ENCODE measurements at places on chromosomes 1 and 21.

GRCh38 chr1:55399346-55399745 lies 184.2 kb upstream of the USP24 start:
- DNase-seq, result no peak

GRCh38 chr1:76480827-76481226 lies 386.5 kb upstream of the ST6GALNAC5 start:
- no peak for DNase-seq

DNA sequence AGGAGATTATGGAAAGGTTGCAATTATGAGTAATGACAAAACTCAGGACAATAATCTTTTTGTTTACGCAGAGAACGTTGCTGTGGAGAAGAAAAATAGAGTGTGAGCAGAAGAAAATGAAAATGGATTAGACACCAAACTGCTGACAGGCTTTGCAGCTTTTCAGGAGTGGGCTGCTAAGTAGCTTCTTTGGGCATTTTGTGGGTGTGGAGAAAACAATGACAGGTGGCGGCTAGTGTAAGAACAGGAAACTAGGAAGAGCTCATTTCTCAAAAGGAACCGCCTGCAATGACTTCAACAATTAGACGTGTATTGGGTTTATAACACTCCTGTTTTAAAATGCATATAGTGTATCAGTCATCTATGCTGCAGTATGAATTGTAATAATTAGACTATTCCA lies 18.3 kb upstream of the PALMD start:
- DNase-seq, result no peak

DNA sequence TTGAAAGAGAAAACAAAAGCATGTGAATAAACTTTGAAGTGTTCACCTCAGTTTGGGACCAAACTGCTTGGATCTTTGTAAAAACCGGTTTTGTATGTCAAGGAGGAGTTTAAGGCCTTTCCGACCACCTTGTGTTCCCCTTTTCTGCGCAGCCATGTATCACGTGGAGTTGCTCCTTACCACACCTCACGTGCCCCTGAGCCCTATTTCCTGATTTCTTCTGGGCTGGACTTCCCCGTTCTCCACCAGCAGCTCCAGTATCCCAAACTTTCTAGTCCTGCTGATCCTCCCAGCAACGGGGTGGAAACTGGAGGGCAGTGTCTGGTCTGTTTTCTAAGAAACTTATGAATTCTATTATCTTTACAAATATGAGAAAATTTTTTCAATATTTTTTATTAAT lies 1.6 kb upstream of the SH3D21 start:
- no peak for DNase-seq

- no peak for DNase-seq
Measured at GRCh38 chr1:8409606-8410005, 91.7 kb downstream of the SLC45A1 start.

DNA sequence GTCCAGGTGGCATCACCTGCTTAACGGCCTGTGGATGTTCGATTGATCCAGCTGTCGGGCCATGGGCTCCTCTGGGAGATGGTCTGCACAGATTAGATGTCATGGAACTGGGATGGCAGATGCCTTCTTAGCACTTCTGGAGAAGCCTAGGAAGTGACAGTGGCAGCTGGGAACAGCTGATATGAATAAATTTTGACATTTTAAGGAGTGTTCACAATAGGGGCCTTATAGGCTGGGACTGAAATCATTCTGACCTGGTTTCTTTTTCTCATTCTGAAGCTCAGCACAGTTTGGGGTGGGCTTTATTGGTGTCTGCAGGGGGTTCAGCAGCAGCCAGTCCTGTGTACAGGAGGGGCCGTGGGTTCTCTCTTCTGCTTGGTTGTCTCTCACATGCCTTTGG lies 175.3 kb downstream of the CACNA1E start:
- no peak for DNase-seq

- DNase-seq, result peak; percentile 21
Measured at GRCh38 chr21:36134803-36135390, at the start of gene CBR3. Gene CBR3 (plus strand): TSS chr21:36135079. CDS start chr21:36135193, 114 bp downstream.

- no peak for DNase-seq
Measured at GRCh38 chr1:76110666-76111065, 36.1 kb downstream of the ST6GALNAC3 start.

GRCh38 chr1:96096613-96097321 lies 624.8 kb upstream of the PTBP2 start:
- DNase-seq, result no peak

DNA sequence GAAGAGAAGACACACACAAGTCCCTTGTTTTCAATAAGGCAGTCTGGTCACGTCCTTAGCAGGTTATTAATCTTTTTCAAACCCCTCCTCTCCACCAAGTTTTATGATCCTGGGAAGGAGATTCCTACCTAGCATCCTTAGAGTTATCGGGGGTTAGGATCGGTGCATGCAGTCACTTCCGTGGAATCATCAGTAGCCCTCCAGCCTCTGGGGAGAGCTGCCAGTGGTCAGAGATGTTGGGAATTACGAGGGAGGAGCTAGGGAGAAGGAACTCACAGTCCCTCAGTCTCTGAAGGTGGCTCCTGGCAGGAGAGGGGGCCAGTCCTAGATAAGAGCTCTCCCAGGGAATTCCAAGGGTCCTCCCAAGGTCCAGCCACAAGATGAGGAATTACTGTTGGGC lies 57.7 kb upstream of the ATP5PO start:
- no peak for DNase-seq

- no peak for DNase-seq
Measured at GRCh38 chr1:27724961-27725373, 794 bp upstream of the FAM76A start.

DNA sequence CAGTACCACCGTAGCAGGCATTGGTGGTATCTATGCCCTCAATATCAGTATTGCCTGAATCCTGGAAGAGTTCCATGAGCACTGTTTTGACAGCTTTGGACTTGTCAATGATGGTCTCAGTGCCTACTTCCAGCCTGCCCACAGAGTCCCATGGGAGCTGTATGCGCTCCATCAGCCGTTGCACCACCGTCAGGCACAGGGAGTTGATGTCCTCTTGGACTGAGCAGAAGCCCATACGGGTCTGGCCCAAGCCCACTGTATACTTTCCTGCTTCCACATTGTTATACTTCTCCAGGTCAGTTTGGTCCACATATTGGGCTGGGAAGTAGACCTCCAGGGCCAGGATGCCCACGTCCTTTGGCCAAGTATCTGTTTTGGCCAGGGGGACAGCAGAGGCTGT lies 4.5 kb downstream of the HMGCS2 start:
- DNase-seq, result no peak

GRCh38 chr1:205581321-205581980 lies 50.4 kb downstream of the ELK4 start:
- no peak for DNase-seq

GRCh38 chr1:199132006-199132405 lies 493.2 kb downstream of the PTPRC start:
- DNase-seq, result no peak

All from stimulated activated CD8-positive, alpha-beta memory T cell treated with anti-CD3 and anti-CD28 coated beads, Interleukin-7, amount 100 ng/mL, for 4 hours (primary cell).